Hematopoietic multipotent progenitor cell treated with erythropoietin and hydrocortisone succinate and interleukin-3 and kit ligand, for 17 days (in vitro differentiated cells): ENCODE measurements at places on chromosomes 2 and 18.

- no peak for DNase-seq
These were observed 67.0 kb downstream of the NCAPH start for GRCh38 chr2:96402591-96402990.

DNA sequence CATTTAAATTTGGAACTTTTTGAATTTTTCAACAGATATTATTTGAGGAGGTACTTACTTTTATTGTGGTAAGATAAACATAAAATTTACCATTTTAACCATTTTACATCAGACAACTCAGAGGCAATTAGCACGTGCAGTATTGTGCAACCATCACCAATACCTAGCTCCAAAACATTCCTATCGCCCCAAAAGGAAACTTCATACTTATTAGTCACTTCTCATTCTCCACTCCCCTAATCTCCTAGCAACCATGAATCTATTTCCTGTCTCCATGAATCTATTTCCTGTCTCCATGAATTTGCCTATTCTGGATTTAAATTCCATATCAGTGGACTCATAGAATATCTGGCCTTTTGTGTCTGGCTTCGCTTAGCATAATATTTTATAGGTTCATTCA lies 69.9 kb upstream of the FAM136A start:
- DNase-seq: no peak

DNA sequence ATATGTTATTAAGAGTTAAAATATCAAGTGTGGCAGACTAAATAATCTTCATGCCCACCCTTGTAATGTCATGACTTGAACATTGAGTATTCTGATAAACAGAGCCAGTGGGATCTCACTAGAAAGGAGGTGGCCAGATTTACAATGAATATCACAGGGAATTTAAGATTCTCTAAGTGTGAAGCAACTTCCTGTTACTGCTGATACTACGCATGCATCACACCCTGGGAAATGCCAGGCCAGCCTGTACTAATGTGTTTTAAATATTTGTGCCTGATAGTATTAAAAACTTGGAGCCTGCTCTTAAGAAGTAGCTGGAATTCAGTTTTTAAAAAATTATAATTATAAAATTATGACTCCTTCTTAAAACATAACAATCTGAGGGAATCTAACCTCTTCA lies 148.3 kb downstream of the LAMA3 start:
- DNase-seq: no peak

DNA sequence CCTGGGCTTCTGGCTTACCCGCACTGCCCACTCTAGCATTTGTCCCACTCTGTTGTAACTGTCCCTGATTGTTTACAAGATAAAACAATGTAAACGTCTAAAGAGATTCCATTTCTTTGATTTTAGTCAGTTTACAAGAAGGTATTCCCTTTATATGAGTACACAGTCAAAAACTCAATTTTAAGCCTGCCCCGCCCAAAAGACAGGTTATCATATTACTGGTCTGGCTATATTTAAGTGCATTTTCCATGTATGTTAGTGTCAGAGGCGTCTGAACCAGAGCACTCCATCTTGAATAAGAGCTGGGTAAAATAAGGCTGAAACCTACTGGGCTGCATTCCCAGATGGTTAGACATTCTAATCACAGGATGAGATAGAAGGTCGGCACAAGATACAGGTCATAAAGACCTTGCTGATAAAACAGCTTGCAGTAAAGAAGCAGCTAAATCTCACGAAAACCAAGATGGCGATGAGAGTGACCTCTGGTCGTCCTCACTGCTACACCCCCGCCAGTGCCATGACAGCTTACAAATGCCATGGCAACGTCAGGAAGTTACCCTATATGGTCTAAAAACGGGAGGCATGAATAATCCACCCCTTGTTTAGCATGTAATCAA lies 15.0 kb downstream of the GPR45 start:
- DNase-seq: no peak

DNA sequence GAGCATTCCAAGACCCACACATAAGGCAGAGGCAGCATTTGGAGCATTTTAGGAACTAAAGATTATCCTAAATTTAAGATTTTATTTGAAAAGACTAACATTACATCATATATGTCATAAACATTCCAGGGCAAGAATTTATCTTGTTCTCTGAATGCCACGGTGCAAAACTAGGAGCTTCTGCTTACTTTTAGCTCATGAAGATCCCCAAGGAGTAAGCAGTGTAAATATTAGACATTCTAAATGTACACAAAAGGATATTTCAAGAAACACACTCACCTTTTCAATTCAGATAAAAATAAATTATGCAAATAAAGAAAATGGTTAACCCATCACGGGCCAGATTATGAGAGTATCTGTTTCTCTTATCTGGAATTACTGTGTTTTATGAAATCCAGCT lies 101.7 kb upstream of the ETAA1 start:
- no peak for DNase-seq

DNA sequence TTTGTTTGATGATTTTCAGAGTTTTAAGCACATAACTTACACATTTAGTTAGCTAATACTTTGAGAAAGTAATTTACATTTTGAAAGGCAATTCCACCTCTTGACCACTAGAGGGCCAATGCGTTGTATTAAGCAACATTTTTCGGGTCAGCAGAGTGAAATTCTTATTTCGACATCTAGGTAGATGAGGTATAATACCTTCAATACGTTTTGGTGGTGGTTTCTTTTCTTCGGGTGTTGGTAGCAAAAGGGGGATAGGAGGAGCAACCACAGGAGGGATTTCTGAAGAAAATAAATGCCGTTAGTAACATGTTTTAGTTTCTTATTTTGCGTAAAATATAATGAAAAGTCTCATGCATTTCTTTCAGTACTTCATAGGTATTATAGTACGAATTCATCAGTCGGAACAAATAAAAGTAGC lies 106.3 kb downstream of the TTN start:
- peak; percentile 26 for DNase-seq

DNA sequence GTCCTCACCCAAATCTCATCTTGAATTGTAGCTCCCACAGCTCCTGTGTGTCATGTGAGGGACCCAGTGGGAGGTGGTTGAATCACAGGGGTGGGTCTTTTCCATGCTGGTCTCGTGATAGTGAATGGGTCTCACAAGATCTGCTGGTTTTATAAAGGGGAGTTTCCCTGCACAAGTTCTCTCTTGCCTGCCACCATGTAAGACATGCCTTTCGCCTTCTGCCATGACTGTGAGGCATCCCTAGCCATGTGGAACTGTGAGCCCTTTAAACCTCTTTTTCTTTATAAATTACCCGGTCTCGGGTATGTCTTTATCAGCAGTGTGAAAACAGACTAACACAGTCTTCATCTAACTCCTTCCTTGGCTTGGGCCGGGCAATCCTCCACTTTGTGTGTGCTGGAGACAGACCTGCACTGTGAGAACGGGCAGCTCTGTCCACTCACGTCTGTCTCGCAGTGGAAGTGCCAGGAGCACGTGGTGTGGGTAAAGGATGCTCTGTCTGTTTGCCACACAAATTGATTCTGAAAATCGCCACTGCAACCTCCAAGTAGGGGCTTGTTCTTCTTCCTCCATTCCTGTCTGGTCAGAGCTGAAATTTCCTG lies 47.6 kb upstream of the OTOS start:
- no peak for DNase-seq

GRCh38 chr2:149928011-149928410 lies 340.4 kb upstream of the MMADHC start:
- no peak for DNase-seq

DNA sequence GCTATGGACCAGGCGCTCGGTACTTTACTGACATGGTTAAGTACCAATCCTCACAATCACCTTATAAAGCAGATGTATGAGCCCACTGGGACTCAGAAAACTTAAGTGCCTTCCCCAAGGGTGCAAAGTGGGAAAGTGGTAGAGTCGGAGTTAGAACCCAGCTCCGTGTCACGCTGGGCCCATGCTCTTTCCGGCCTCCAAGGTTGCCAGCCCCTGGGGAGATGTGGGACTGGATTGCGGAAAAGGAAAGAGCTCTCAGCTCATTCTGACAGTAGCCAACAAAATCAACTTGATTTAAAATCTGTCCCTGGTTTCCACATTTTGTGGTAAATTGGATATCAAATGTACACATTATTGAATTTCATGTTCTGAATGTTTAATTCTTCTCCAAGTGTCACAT lies 403.8 kb downstream of the DCDC2C start:
- DNase-seq: no peak

DNA sequence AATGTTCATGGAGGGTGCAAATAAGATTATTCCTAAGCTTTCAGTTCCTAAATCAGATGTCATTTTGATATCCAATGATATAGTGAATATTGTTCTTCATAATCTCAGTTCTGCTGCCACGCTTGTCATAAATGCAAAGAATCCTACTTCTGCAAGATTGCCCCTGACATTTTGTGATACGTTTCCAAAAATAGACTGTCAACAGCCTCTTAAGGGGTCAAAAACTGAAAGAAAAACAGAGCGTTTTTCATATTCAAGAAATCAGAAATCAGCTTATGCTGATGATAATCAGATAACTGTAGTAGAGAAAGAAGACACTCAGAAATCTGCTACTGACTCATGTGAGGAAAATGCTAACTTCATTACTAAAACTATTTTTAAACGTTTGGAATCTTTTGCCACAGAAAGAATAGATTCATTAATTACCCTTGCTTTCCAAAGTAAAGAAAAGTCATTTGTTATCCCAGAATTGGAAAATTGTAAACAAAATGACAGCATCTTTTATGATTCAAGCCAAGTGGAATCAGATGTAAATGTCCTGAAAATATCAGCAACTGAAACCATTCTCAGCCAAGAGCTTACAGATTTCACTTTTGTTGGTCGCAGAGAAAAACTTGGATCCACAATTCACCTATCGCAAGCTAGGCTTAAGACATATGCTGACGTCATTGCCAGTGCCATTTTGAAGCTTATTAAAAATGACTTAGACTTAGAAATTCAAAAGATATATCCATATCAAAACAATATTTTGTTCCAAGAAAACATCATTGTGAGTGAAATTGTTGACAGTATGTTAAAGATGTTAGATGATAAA lies 55.1 kb downstream of the FSIP2 start:
- no peak for DNase-seq

DNA sequence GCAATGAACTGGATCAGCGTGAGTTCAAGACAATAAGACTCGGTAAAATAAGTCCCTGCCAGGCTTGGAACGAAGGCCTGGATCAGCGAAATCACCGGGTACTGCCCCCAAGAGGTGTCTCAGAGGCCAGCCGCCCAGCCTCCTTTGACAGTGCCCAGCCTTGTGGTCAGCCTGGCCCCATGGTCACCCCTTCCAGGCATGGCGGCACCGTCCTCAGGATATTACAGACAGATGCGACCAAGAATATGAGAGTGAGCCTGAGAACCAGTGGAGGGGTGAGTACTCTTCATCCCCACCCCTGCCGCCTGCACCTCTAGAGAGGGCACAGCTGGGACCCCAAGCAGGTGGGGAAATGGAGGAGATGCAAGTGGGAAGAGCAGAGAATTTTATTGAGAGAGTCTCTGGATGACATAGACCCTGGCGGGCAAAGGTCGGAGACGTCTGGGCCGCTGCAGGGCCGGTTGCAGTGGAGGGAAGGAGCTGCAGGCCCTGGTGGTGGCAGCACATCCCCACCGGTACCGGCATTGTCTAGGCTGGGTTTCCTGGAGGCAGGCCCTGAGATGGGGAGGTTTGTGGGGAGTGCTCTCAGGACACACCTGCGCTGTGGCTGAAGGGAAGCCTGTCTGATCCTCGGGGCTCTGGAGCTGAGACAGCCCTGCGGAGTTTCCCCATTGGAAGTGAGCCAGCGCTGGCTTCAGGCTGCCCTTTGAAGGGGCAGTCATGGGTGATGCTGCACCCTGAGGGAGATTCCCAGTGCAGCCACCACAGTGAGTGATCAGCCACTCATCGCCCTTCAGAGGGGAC lies 190.0 kb downstream of the SEPTIN10 start:
- no peak for DNase-seq
